ENCODE measurements at places on chromosomes 2 and 18. TPM values are rescaled to one million over a fixed set of nuclear protein-coding genes. Genes with fewer than 3 reads are reported as not detected.

The CD8B gene
- 456 TPM for total RNA-seq

The DYSF gene
- total RNA-seq, result 3.4 TPM

The TMEM198 gene
- 0.49 TPM for total RNA-seq

The MAPRE3 gene
- 5.3 TPM for total RNA-seq

The PLGLB1 gene
- 21.0 TPM for total RNA-seq

The C1QL2 gene
- not detected for total RNA-seq

The SANBR gene
- total RNA-seq, result 1.9 TPM

The WNT10A gene
- total RNA-seq, result 1.7 TPM

- H3K36me3 ChIP-seq, result no peaks in the 10 kb centered on the region
- no peak overlapping the region for H3K4me3 ChIP-seq
- no peaks in the 10 kb centered on the region for H3K27me3 ChIP-seq
- H3K27ac ChIP-seq, result no peak overlapping the region
- no peaks in the 10 kb centered on the region for H3K4me1 ChIP-seq
- no peak for DNase-seq
Observed at GRCh38 chr2:55111570-55112228, 61.4 kb upstream of the RTN4 start.

- H3K27me3 ChIP-seq, result no peaks in the 10 kb centered on the region
- no peaks in the 10 kb centered on the region for H3K36me3 ChIP-seq
- H3K4me1 ChIP-seq, result no peaks in the 10 kb centered on the region
- H3K27ac ChIP-seq, result no peak overlapping the region
- no peak for DNase-seq
Observed at GRCh38 chr2:4381049-4381448, 677.7 kb downstream of the DCDC2C start.

DNA sequence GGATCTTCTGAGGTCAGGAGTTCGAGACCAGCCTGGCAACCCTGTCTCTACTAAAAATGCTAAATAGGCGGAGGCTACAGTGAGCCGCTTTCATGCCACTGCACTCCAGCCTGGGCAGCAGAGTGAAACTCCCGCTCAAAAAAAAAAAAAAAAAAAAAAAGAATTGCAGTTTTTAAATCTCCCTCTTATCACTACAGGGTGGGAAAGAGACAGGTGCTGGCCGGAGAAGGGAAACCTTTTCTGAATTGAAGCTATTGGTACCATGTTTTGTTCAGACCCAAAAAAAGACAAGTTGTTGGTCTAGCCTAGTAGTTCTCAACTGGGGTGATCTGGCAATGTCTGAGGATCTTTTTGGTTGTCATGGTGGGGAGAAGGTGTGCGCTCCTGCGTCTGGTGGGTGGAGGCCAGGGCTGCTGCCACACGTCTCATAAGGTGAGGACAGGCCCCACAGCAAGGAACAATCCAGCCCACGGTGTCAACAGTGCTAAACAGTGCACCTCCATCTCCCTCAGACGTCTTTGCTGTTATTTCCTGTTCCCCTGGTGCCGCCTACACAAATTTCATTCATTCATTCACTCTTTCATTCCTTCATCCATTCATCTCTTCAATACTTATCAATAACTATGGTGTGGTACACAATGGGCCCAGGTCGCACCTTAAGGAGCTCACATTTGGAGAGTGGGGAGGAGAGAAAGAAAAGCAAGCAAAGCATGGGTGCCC lies 28.8 kb upstream of the ODC1 start:
- H3K27me3 ChIP-seq, result no peaks in the 10 kb centered on the region
- DNase-seq, result peak; percentile 33
- peaks cover 34% of the 10 kb centered on the region for H3K4me1 ChIP-seq
- no peaks in the 10 kb centered on the region for H3K36me3 ChIP-seq
- peak overlapping the region; percentile 72 for H3K27ac ChIP-seq
- H3K4me3 ChIP-seq, result no peak overlapping the region

- no peaks in the 10 kb centered on the region for H3K4me1 ChIP-seq
- no peak overlapping the region for H3K4me3 ChIP-seq
- DNase-seq, result no peak
- H3K36me3 ChIP-seq, result no peaks in the 10 kb centered on the region
- H3K27me3 ChIP-seq, result peaks cover 6% of the 10 kb centered on the region
Observed at GRCh38 chr2:188978291-188979081, 4.3 kb downstream of the COL3A1 start.

DNA sequence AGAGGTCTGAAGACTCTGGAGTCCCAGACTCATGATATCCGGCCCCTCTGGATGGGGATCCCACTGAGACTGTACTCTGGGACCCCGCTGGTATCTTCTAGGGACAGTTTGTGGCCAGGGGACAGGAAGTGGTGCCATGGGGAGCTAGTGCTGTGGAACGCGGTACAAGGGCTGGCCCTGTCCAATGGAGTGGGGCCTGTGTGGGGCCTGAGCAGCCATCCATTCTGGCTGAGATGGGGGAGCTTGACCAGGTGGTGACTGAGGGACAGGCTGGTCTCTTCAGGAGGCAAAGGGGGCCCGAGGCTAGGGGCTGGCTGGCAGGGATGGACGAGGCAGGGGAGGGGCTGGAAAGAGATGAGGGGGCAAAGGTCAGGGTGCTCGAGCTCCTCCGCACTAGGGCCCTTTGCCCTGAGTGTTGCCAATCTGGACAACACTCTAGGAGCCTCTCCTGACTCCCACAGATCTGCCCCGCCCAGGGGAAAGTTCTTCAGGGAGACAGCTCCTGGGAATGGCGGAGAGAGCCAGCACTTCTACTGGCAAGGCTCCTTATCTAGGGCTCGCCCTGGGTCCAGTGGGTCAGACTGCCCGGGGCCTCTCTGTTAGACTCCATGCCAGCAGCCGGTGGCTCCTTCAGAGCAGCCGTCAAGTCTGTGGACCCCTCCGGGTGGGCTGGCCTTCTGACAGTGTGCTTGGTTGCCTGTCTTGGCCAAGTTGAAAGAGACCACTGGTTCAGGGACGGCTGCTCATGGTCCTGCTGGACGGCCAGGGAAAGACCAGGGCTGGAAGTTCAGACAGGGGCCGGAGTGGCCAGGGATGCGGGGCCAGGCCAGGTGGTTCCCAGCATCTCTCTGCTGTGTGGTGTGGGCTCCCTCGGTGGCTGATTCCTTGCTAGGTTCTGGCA lies 12.3 kb downstream of the MALL start:
- H3K36me3 ChIP-seq, result no peaks in the 10 kb centered on the region
- peaks cover 5% of the 10 kb centered on the region for H3K4me1 ChIP-seq
- H3K27ac ChIP-seq, result no peak overlapping the region

- peak overlapping the region; percentile 81 for H3K27ac ChIP-seq
- no peak for DNase-seq
- peak overlapping the region; percentile 43 for H3K4me3 ChIP-seq
- peaks cover 62% of the 10 kb centered on the region for H3K36me3 ChIP-seq
Observed at GRCh38 chr2:233429175-233429897, 75.0 kb downstream of the DGKD start.

DNA sequence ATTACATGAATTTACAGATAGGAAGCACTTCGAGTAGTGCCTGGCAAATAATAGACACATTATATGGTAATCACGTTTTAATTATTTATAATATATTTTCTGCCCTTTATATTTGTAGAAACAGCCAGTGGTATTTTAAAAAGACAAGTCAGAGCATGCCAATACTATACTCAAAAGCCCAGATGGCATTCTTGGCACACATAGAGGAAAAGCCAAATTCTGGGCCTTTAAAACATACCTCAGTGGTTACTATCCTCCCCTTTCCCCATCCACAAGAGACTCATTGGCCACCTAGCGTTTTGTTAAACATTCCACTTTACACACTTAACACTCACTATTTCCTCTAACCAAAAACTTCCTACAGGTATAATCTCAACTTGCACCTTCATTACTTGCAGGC lies 63.3 kb upstream of the ZNF804A start:
- DNase-seq, result no peak
- no peak overlapping the region for H3K4me3 ChIP-seq
- H3K36me3 ChIP-seq, result no peaks in the 10 kb centered on the region
- H3K27me3 ChIP-seq, result no peaks in the 10 kb centered on the region
- H3K4me1 ChIP-seq, result no peaks in the 10 kb centered on the region

GRCh38 chr2:42830922-42831574 lies 38.7 kb upstream of the HAAO start:
- DNase-seq, result no peak
- H3K27me3 ChIP-seq, result no peaks in the 10 kb centered on the region
- no peak overlapping the region for H3K27ac ChIP-seq
- H3K4me3 ChIP-seq, result no peak overlapping the region

DNA sequence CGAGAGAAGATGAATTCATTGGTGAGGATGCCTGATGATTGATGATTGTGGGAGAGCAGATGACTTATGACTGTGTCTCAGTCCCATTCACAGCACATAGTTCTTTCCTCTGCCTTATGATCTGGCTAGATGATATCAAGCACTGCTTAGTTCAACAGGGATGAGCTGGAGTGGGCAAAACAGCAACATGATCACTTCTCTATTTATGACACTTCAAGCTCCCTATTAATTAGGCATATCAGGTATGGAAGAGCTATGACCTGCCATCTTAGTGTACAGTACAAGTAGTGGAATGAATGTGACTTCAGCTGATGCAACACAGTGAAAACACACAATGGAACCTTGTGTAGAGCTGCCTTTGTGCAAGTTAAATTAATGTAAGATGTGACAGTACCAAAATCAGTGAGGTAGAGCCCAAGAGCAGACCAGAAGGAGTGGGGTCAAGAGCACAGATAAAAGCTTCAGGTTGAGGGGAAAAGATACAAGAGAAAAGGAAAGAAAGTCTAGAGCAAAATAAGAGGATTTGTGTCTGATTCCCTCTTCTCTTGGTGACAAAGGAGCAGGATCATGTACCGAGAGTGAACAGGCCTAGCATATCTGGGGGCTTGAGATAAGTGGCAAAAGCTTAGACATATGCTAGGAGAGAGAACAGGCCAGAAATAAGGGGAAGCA lies 93.0 kb upstream of the MYO3B start:
- H3K27ac ChIP-seq, result no peak overlapping the region
- no peak overlapping the region for H3K4me3 ChIP-seq
- no peaks in the 10 kb centered on the region for H3K4me1 ChIP-seq
- DNase-seq, result no peak
- H3K36me3 ChIP-seq, result peaks cover 20% of the 10 kb centered on the region

DNA sequence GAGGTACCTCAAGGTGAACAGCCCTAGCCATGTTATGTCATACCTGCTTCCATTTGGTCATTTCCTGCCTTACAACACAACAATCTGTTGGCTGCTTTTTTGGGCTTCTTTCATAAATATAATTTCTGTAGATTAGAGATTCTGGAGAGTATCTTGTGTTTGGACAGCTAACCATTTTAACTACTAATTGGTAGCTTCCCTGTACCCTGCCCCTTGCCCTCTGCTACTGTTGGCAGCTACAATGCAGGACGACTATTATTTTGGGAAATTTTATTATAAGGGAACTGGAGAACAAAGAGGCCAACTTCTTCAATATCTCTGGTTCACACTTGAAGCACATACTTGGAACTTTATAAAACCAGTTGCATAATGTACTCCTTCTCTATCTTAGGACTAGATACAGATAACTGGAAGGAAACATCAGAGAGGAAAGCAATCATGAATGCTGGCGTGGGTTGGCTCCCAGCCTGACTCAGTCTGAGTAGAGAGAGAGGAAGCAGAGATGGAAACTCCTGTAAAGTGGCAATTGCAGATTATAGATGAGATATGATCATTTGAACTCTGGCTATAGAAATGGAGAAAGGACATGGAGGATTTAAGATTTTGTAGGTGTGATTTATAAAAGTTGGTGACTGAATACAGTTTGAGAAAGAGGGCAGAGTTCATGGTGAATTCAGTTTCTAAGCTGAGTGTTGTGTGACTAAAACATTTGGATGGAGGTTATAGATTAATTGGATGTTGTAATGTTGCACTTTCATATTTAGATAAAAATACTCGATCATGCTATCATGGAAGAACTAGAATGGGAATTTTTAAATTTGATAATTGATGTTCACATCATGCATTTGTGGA lies 74.5 kb downstream of the MDH1 start:
- no peaks in the 10 kb centered on the region for H3K36me3 ChIP-seq
- DNase-seq, result no peak
- peaks cover 4% of the 10 kb centered on the region for H3K27me3 ChIP-seq
- no peak overlapping the region for H3K4me3 ChIP-seq

GRCh38 chr2:58081000-58081399 lies 34.4 kb downstream of the VRK2 start:
- H3K27ac ChIP-seq, result no peak overlapping the region
- no peak for DNase-seq
- H3K4me3 ChIP-seq, result no peak overlapping the region
